T-cell (primary cell): ENCODE measurements at places on chromosomes 11 and 22.

- no peak for DNase-seq
Measured at GRCh38 chr11:2539371-2540222, 94.8 kb downstream of the KCNQ1 start.

GRCh38 chr11:9943386-9944110, 279.7 kb downstream of the SWAP70 start:
- DNase-seq: no peak

DNA sequence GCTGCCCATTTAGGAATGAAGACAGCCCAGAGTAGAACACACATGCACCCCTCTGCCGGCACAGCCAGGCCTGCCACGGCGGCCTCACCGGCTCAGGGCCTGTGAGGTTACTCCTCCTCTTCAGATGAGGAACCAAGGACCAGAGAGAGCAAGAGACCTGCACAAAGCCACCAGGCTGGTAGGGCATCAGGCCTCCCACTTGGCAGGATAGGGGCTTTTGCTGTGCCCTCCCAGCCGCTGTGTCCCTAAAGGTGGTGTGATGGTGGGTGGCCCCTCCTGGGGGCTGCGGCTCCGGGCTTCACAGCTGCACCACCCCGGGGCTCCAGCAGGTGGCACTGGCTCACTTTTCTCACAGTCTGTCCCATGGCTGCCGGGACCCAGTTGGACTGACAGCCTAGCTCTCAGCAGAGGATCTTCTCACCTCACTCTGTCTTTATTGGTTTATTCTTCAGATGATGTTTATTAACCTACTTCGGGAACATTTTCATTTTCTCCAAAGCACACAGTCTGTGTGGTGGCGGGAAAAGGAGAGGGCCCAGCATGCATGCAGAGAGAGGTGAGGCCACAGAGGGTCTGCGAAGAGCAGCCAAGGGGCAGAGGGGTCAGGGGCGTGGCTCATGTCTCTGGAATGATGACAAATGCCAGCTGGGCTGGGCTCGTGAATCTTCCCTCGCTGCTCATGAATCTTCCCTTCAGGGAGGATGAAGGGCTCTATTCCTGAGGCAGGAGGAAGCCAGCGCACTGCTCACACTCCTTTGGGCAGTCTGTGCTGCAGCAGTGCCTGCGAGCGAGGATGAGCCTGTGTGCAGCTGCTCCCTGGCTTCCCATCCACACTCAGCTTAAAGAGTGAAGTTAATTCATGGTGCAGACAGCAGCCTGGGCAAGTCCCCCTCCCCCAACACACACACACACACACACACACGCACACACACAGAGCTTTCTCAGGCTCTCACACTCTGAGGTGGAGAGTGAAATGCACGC, 101.1 kb upstream of the PITPNB start:
- peak; percentile 56 for DNase-seq

- DNase-seq: peak; percentile 7
Measured at GRCh38 chr11:125871391-125872137, 15.9 kb upstream of the HYLS1 start.

- DNase-seq: no peak
Measured at GRCh38 chr11:32417806-32418205, 17.5 kb downstream of the WT1 start.

- DNase-seq: no peak
Measured at GRCh38 chr11:95092549-95093324, 3.1 kb downstream of the ENDOD1 start.

DNA sequence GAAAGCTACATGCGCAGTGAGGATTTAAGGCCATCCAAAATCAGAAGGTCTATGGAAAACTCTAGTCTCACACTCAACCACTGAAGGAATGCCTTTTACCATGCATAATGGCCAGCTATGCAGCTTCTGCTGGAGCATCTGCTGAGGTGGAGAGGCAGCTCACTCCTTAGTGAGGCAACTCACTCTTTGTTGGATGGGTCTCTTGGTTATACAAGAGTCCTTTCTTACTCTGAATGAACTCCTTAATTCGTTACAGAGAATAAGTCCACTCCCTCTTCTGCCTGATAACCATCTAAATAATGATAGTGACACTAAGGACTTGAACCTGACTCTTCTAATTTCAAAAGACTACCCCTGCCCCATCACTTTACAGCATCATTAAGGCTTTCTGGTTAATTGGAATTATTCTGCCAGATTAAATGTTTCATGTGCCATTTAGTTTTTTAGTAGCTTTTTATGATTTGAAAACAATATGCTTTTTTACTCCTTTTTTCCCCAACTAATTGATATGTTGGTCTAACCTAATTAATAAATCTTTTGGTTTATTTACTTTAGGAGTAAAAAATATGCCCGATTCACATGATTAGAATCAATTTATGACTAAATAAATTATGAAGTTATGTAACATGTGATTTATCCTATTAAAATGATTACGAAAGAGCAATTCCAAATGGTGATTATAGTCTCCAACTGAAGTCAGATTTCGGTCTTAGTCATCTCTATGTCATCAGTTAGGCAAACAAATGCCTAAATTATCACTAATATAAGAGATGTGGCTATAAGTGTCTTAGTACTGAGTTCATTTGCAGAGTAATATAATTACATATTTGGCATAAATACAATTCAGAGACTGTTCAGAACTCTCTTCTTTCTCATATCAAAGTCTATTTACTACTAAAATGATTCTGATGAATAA, 286.7 kb upstream of the CCDC90B start:
- no peak for DNase-seq

- DNase-seq: no peak
Measured at GRCh38 chr22:46209262-46209661, 40.8 kb downstream of the CDPF1 start.

DNA sequence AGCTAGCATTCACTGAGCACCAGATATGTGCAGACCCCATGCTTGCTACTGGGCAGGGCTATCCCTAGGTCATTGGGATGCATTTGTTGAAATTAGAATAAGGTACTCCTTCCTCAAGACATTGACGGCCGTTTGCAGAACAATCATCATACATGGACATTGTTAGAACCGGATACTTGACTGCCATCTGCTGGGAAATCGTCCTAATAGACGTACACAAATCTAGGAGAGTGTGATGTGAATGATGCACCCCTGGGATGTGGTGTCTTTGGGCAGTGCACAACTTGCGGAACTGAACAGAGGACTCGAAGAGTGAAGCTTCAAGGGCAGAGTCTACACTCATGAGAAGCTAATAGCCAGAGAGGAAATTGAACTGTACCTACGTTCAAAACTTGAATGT, 35.9 kb downstream of the MYO18B start:
- no peak for DNase-seq

- DNase-seq: no peak
Measured at GRCh38 chr11:120974965-120975364, 48.9 kb upstream of the TBCEL start.

DNA sequence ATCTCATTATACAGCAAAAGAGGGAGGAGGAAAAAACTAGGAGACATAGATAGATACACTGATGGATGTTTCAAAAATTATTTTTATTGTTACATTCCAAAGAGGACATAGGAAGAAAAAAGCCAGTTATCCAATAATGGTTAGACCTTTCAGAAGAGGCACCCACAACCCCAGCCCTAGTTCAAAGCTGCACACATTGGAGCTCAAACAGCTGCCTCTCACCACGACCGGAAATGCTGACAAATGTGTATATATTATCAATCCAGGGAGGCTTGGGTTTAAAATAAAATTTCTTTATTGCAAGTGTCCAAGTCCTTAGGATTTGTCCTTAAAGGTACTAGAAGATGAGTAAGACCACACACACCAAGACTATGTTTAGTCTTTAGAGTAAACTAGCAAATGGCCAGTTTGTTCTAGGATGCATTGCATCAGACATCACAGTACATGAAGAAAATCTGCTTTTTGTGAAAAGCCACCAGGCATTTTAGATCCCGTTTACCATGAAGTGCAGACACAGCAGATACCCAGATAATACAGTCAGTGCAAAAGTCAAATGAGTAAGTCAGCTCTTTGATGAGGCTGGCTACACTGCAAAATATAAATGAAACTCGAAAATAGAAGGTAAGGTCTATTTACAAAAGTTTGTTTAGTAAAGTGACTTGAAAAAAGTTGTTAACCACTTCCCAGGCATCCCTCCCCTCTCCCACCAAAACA, 4.6 kb upstream of the ASCL3 start:
- DNase-seq: no peak

DNA sequence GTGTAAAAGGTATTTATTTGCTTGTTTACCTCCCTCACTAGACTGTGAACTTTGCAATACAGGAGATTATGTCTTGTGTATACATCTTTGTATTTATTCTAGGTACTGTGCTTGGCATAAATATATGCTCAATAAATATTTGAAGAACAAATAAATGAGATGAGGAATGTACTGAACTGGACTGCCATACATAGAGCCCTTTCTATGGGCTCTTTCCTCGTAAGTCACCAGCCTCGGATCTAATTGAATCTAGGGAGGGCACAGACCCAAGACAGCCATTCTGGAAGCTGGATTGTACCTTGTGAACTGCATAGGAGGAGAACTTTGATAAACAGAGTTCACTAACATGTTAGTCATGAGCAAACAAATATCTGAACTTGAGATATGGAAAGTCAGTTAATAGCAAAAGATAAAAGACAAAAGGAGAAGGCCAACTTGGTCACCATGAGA, 503.9 kb downstream of the INSC start:
- no peak for DNase-seq

DNA sequence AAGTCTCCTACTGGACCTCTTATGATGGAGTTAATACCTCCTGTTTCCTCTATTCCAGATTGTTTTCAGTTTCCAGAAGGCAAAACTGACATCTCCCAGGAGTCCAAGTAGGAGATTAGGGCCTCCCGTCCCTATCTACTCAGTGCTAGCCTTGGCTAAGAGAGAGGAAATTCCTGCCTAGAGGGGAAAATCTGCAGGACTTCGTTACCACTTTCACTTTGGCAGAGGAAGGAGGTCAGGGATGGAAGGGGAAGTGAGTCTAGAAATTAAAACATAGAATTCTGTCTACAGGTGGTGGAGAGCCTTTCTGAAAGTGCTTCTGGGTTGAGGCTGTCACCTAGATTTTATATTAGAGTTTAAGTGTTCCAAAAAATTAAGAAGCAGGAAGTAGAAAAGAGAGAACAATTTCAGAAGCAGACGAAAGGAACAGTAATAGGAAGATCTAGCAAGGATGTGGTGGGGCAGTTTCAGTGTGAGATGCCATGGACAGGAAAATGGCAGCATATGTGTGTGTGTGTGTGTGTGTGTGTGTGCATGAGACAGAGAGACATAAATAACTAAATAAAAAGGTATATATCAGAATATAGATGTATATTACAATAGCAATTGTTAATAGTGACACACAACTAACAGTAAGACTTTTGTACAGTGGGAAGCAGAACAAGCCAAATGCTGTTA, 2.4 kb upstream of the TRIM68 start:
- DNase-seq: peak; percentile 2

GRCh38 chr11:19910931-19911330, 198.3 kb downstream of the NAV2 start:
- DNase-seq: no peak

DNA sequence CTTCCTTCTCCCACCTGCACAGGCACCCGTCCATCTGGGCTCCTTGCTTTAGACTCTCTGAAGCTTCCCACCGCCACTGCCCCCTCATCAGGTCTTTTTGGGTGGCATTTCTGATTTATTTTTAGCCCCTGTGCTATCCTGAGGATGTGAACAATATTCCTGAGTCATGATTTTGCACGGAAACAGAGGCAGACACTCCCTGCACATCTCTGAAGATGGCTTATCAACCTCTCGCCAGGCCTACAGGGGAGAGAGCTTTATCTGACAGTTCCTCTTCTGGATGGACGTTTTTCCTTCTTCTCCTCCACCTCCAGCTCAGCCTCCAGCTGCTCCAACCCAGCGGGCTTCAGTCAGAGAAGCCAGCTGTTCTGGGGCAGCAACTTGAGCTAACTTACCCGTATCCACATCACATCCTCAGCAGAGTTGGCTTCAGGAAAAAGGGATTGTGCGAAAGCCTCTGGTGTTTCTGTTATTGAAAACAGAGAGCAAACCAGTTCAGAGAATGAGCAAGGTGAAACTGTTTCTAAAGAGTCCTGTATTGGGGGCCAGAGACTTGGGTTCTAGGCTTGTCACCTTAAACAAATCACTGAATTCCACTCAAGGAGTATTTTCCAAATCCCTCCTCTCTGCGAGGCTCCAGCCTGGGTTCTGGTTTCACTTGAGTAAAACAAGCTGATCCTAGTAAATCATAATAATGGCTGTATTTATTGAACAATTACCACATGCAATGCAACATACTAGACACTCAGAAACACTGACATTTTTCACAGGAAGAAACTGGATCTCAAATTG, 33.1 kb upstream of the ETS1 start:
- no peak for DNase-seq

- DNase-seq: no peak
Measured at GRCh38 chr11:15114501-15115475, at the start of gene INSC. Gene INSC, plus strand, starts transcription at chr11:15114923. Its CDS starts 34,252 bp downstream, at chr11:15149175.

- DNase-seq: no peak
Measured at GRCh38 chr11:130672911-130673310, 224.5 kb downstream of the ADAMTS15 start.

- DNase-seq: no peak
Measured at GRCh38 chr11:13114566-13115379, 105.7 kb downstream of the RASSF10 start.

- DNase-seq: no peak
Measured at GRCh38 chr11:62644220-62644619, 2.2 kb downstream of the GANAB start.

DNA sequence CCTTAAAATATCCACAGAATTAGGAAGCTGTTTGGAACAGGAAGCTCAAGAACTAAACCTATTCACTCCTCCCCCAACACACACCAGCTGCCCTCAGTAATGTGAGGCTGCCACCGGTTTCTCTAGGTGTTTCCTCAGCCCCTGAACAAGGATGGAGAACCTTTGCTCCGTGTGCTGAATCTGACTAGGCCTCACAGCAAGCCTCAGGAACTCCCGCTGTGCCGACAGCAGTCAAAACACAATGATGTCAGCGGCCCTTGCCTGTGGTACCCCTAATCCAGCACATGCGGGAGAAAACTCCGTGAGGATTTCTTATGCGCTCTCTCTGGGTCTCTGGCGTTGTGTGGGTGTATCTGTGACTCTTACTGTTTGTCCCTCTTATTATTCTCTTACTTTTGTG, 153.3 kb downstream of the EFCAB6 start:
- no peak for DNase-seq

GRCh38 chr11:37264060-37264459, 666.0 kb upstream of the RAG2 start:
- DNase-seq: no peak

DNA sequence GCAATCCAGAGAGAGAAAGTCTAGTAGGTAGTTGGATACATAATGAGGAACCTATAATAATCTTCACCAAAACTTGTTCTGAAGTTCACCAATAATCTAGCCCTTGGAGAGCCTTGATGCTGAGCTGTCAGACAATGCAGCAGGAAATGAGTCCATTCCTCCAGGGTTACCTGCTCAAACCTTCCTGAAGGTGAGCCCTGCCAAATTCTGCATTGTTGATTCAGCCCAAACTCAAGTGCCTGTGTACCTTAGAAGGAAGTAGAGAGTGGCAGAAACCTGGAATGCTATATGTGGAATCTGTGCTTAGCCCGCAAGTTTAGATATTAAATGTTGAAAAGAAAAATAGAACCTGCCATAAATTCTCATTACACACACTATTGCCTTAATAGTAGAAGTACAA, 77.4 kb upstream of the SPON1 start:
- no peak for DNase-seq
